Hematopoietic multipotent progenitor cell treated with erythropoietin and hydrocortisone succinate and interleukin-3 and kit ligand, for 6 days (in vitro differentiated cells): ENCODE measurements at places on chromosomes 2 and 18.

- no peak for DNase-seq
These were observed 1.3 kb downstream of the DUSP28 start for GRCh38 chr2:240561325-240561971.

- no peak for DNase-seq
These were observed 150.2 kb downstream of the PARD3B start for GRCh38 chr2:204695506-204695905.

DNA sequence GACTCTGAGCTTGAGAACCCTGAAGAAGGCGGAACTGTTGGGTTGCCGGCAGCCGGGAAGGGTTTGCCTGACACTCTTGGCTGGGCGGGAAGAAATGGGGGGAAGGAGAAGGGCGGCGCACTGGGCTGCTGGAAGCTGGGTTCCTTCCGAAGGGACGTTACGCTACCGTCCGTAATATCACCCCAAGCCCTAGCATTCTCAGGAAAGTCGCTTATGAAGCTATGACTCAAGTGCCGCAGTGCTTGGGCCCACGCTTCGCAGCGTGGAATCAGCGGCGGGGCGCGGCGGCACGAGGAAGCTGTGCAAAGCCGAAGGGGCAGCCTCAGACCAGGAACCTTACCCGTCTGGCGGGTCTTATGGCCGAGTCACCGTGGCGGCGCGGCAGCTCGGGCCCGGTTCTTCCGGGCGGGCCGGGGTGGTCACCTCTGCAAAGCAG lies 50.2 kb upstream of the SIGLEC15 start:
- peak; percentile 88 for DNase-seq

GRCh38 chr2:107801498-107801897 lies 25.2 kb upstream of the RGPD4 start:
- DNase-seq = no peak

GRCh38 chr2:36919041-36919837 lies 47.1 kb downstream of the STRN start:
- DNase-seq = no peak

DNA sequence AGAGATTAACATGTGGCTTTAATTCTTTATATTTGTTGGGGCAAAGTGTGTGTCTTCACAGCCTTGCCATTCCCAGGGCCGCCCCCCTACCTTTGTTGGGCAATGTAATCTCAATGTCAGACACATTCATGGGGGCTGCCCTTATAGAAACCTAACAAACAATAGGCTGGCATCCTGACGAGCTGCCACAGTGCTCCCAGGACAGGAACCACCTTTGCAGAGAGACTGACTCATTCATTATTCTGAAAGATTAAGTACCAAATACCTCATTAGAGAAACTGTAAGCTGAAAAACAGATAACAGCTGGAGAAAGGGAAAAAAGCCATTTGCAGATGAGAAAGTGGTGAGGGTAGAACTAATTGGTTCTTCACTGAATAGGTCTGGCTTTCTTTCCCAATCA lies 1587.5 kb upstream of the PIK3C3 start:
- no peak for DNase-seq

GRCh38 chr2:127097841-127098651 lies 8.9 kb downstream of the BIN1 start:
- no peak for DNase-seq

GRCh38 chr2:215884451-215885087 lies 128.8 kb downstream of the MREG start:
- no peak for DNase-seq

GRCh38 chr2:126220331-126220730 lies 435.6 kb upstream of the GYPC start:
- DNase-seq = no peak
